ENCODE measurements at places on chromosomes 3 and 15.

- no peak for DNase-seq
Observed at GRCh38 chr3:113565555-113565954, 33.2 kb downstream of the SIDT1 start.

DNA sequence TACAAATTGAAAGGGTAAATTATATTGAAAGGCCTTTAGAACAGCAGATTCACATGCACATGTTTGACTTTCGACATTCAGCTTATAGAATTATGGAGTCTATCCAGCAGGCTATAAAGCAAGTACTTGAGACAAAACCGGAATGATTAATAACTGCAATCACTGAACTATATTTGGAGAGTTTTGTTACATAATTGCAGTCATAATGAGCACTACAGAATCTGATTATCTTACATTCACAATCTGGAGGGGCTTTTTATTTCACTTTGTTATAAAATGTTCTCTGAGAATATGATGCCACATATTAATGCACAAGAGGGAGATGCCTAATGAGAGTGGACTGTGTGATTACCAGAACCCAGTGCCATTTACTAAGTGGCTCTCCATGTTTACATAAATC, 64.3 kb downstream of the NSUN3 start:
- DNase-seq, result no peak

- no peak for DNase-seq
Observed at GRCh38 chr3:122515870-122516269, 1.1 kb upstream of the KPNA1 start.

DNA sequence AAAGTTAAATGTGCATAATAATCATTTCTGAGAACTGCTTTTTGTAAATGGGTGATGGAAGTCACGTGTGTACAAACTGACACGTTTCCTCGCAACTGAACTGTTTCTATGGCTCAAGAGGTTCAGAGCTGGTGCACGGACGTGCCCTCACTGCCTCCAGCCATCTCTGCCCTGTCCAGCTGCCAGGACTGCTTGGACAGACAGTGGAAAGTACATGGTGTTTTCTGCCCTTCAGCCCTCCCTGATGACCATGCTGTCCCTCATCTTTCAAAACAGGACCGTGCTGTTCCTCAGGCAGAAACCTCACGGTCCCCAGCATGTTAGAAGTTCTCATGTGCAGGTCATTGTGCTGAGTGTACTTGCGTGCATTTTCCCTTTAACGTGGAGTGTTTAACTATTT, 38.7 kb downstream of the GJD2 start:
- DNase-seq, result no peak

GRCh38 chr3:74691946-74692345, 77.5 kb upstream of the CNTN3 start:
- DNase-seq, result no peak

- DNase-seq, result no peak
Observed at GRCh38 chr3:11154953-11155325, 646 bp downstream of the HRH1 start.

GRCh38 chr15:86773736-86774135, 694.1 kb downstream of the AGBL1 start:
- no peak for DNase-seq

DNA sequence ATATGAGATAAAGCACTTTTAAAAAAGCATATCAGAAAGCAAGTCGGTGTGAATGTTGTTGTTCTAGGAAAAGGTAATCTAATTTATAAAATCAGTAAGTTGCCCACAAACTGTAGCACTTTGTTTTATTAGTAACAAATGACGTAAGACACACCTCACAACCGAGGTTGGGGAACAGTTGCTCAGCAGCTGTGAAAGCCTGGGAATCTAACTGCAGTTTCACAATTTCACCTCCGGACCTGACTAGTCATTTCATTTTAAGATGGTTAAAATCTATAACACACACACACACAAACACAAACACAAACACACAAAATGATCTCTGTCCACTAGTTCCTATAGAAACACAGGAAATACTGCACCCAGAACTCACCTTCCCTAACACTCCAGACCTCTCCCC, 406.7 kb upstream of the NR2F2 start:
- DNase-seq, result no peak

GRCh38 chr3:62771331-62772072, 103.7 kb downstream of the CADPS start:
- DNase-seq, result no peak

GRCh38 chr3:113174801-113175485, 36.4 kb upstream of the BOC start:
- no peak for DNase-seq

GRCh38 chr3:69330891-69331400, 54.9 kb downstream of the FRMD4B start:
- DNase-seq, result no peak

- DNase-seq, result no peak
Observed at GRCh38 chr15:69159805-69160140, 662 bp upstream of the GLCE start.

DNA sequence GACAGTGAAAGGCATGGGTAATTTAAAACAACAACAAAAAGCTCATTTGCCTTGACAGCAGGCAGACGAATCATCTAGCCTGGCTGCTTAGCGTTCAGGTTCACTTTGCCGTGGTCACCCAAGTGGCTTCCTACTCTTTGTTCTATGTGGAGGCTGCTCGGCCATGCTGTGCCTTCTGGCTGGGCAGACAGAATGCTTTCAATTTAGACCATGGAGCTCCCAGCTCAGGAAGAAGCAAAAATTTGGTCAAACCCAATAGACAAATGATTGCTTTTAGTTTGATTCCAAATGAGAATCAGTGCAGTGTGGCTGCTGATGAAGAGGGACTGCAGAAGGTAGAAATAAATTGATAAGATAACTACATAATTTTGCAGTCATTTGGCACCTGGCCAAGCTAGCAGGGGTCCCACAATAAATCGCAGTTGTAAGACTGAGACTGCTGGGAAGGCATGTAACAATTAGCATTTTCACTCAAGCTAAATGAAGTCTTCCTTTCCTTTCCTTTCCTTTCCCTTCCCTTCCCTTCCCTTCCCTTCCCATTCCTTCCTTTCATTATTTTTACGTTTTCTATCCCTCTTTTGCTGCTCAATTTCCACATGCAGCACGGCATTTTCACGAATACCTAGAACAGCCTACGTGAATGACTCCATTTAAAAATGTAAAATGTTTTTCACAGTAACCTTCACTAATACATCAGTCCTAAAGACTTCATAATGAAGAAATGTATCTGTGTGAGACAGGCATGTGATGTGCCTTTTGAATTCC, 360.4 kb upstream of the TGFBR2 start:
- no peak for DNase-seq

- DNase-seq, result no peak
Observed at GRCh38 chr3:98875535-98875934, 26.0 kb downstream of the DCBLD2 start.

GRCh38 chr3:178561239-178561638, 25.0 kb downstream of the KCNMB2 start:
- DNase-seq, result no peak

DNA sequence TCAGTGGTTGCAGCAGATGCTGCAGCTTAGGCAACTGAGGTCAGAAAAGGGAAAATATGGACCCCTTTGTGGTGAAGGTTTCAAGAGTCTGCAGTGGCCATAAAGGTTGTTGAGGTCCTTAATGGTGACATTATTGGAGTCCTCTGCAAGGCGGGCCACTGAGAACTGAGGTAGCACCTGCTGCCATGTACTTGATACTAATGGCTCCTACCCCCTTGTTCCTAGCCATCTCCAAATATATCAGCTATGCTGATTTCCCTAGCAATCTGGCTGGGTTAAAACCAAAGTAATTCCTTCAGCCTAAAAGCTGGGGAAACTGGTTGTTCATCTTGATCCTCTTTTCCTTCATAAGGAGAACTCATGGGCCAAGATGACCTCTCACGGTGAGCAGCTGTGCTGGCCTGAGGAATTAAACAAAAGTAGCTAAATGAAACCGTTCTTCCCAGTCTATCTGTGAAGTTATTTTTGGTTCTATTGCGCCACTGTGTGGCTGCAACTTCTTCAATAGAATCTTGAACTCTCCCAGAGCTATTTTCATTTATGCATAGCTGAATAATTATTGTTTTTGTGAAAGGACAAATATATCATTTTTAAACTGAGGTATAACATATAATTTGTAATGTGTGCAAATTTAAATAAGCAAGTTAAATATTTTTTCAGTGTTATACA, 76.1 kb upstream of the PLSCR4 start:
- no peak for DNase-seq
